ENCODE measurements at places on chromosomes 3 and 15. TPM values are rescaled to one million over a fixed set of nuclear protein-coding genes. Genes with fewer than 3 reads are reported as not detected.

CLDN1 gene
- 40.3 TPM for total RNA-seq

NOX5 gene
- 0.44 TPM for total RNA-seq

STIMATE gene
- 6.1 TPM for total RNA-seq

SEMA6D gene
- 0.92 TPM for total RNA-seq

ITIH1 gene
- 0.12 TPM for total RNA-seq

GRCh38 chr3:171285287-171285686, 174.9 kb downstream of the TNIK start:
- ATAC-seq = no peak

DNA sequence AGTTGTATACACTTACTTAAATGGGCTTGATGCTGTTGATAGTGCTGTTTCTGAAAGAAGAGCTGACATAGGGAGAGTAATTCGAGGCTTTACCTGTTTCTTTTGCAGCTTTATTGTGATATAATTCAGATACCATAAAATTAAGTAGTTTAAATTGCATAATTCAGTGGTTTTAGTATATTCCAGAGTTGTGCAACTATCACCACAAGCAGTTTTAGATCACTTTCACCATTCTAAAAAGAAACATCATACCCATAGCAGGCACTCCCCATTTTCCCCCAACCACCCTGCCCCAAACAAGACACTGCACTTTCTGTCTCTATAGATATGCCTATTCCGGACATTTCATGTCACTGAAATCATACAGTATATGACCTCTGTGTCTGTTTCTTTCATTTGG, 98.5 kb downstream of the MTHFS start:
- no peak for ATAC-seq

- ATAC-seq = peak; percentile 83
Observed at GRCh38 chr15:62603742-62604141, 438.7 kb upstream of the C2CD4B start.

DNA sequence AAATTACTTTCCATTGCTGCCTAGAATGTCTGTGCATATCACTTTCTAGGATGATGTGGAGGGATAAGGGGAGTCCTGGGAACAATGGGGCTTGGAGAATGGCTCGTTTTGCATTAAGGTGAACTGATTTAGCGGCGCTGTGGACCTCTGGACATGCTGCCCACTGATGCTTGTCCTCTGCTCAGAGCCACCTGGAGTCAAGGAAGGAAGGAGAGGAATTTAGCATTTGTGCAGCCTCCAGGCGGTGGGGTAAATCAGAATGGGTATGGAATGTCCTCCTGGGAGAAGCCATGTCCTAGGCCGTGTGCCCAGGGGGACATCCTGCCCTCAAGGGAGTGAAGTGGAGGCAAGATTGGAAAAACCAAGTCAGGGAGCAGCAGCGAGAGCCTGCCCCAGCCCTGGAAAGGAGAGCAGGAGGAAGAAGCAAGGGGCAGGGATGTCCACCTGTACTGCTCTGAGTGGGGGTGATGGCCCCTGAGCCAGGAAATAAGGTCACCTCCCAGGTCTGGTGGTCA, 37.8 kb downstream of the KY start:
- no peak for ATAC-seq

GRCh38 chr15:74960995-74961588, 4.5 kb upstream of the RPP25 start:
- no peak for ATAC-seq

DNA sequence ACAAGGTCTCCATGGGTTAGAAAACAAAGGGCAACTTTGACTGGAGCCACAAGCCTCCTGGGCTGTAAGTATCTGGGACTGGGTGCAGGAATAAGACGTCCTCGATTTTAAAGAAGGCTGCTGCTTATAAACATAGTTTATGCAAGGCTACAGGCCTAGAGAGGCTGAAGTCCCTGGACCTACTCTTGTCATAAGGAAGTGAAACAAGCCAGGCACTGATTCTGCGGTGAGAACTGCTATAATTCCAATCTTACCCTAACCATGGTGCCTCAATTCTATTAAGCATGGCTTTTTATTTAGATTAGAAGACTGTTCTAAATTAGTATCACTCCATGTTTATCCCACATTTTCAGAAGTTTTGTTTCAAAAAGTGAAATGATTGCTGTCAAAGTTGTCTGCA, 777.6 kb downstream of the PLOD2 start:
- no peak for ATAC-seq

GRCh38 chr3:86766331-86766730, 224.6 kb downstream of the VGLL3 start:
- no peak for ATAC-seq

DNA sequence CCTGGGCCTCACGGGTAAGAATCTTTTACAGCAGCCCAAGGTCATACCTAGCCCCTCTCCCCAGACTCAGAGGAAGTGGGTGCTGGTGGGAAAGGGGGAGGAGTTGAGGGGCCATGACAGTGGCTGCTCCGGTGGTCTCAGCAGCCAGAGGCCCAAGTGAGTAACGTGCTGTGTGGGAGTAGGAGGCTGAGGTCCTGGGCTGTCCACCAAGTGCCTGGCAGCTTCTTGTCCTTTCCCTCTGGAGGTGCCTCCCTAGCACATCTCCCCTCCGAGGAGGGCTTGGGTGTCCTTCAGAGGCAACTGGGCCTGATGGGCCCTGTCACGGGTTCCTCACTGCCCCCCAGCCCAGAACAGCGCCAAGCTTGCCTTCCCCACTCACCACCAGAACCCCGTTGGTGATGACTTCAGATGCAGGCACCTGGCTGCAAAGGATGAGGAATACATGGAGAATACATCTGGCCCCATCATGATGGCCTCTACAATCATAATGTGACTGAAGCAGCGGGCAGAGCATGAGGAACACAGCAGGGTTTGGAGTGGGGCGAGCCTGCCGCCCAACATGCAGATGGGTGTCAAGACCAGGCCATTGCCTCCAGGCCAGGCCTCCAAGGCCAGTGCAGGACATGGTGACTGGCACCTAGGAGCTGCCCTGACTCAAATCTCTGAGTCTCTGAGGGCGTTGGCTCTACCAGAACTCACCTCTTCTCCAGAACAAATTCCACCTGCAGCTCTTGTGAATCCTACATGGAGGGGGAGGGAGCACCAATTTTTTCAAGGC, 3.3 kb downstream of the PLA2G4F start:
- ATAC-seq = no peak

DNA sequence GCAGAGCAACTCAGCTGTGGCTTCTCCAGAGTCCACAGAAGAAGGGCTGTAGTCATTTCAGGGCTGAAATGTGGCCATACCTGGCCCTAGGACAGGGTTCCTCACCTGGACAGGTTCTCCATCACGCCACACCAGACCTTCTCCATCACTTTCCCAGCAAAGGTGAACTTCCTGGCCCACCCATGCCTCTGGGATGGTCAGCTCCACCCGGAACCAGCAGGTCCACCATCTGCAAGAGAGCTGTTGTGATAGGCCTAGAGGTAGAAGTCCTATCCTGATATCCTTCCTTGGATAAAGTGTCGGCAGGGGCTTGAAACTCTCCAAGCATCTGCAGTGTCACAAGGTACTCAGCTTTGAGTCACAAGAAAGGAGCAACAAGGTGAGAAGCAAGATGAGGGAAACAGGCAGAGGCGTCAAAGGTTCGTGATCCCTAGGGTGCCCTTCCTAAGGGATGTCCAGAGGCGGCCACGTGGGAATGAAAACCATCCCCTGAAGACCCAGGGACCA, 948 bp downstream of the MAN2C1 start:
- no peak for ATAC-seq

DNA sequence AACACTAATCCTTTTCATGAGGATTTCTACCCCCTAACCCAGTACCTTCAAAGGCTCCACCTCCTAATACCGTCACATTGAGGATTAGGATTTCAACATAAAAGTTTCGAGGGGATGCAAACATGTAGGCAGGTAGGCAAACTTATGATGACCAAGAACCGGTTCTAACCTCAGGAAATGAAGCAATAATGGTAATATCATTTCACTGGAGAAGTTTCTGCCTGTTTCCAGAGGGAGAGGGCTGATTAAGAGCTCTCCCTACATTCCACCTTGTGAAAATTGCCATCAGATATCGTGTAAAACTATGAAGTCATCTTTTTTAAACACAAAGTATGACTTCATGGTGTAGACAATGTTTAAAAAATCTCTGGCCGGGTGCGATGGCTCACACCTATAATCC, 31.6 kb downstream of the NKIRAS1 start:
- peak; percentile 34 for ATAC-seq

- no peak for ATAC-seq
Observed at GRCh38 chr3:32302601-32303398, 64.3 kb downstream of the CMTM8 start.
